ENCODE measurements at places on chromosomes 16 and 17.
A peak's percentile ranks its signal among the peaks of the same experiment; 100 is the strongest.

DNA sequence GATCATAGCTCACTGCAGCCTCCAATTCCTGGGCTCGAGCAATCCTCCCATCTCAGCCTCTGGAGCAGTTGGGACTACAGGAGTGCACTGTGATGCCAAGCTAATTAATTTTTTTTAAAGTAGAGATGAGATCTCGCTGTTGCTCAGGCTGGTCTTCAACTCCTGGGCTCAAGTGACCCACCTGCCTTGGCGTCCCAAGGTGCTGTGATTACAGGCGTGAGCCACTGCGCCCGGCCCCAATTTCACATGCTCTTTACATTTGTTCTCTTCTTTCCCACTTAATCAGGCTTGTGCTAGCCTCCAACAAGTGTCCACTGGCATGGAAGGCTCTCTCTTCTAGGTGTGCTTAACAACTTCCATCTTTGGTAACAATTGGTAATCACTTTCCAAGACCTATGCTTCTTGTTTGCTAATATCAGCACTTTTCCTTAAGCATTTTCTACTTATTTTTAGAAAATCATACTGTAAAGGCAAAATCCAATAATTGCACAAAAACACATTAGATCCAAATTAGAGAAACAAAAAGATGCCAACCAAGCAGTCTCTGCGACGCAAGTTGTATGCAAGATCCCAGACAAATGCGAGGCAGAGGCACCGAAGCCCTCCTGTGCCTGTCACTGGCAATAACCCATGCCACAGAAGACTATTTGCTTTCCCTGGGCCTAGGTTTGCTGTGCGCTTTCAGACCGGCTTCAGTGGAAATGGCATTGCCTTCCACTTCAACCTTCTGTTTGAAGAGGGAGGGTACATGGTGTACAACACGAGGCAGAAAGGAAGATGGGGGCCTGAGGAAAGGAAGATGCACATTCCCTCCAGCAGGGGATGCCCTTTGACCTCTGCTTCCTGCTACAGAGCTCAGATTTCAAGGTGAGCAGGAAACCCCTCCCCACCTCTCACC, 52.6 kb downstream of the NOS2 start:
- DNase-seq, result no peak

- no peak for DNase-seq
Observed at GRCh38 chr17:1244606-1245012, 25.6 kb upstream of the BHLHA9 start.

DNA sequence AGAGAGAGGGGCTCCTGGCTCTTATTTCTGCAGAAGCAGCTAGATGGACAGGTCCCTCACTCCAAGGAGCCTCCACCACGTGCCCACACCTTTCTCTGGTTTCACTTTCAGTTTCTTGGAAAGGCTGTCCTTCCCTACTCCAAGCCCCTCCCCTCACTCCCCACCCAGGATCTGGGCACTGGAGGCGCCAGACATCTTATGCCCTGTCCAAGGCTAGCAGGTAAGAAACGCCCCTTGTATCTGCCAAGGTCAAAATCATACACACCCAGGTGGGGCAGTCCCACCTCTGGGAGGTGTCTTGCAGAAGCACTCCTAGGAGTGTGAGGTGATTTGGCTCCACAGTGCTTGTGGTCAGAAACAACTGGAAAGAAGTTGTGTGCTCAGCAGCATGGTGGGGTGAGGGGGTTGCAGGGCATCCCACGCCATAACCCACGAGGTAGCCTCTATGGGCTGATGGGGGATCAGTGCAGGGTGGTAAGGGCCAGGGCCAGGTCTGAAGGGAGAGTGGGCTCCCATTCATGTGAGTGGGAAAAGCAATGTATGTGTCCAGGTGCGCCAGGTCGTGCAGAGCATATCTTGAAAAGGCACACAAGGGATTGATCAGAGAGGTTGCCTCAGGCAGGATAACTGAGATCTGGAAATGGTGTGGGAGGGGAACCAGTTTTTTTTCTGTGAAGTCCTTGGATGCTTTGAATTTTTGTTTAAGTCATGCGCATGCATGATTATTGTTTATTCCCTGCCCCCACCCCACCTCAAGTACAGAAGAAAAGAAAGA, 31.8 kb upstream of the PRM1 start:
- DNase-seq, result no peak

DNA sequence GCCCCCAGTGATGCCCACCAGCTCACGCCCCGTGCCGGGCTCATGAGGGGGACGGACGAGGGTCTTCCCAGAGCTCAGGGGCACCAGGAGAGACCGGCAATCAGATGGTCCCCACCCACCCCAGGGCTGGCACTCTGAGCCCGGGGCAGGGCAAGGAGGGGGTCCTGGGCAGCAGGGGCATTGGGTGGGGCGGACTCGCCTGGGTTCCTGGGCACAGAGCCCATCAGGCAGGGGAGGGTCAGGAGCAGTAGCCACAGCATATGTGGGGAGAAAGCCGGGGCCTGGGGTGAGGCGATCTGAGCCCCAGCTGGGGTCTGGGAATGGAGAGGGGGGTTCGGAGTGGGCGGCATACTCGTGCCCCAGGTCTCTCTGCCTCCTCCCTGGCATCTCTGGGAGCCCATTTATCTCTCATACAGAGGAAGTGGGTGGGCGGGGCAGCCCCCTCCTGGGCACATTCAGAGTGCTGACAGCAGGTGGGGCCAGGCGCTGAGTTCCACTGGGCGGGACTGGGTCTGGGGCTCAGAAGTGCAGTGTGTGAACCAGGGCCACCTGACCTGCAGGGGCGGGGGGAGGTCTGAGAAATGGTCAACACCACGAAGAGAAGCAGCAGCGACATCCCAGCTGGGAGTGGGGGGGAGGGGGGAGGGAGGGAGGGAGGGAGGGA, 20.5 kb upstream of the UBE2I start:
- no peak for DNase-seq

GRCh38 chr16:85486256-85486915, 126.7 kb upstream of the GSE1 start:
- no peak for DNase-seq

GRCh38 chr16:13390093-13390985, 488.9 kb downstream of the SHISA9 start:
- DNase-seq, result peak; percentile 74

GRCh38 chr16:77183137-77183536, 7.9 kb upstream of the MON1B start:
- no peak for DNase-seq

Measured in GM06990 (cell line).